ENCODE measurements at places on chromosomes 4 and X.
A peak's percentile ranks its signal among the peaks of the same experiment; 100 is the strongest.

GRCh38 chrX:6678313-6678712 is 143.4 kb upstream of the VCX3A start:
- no peak for DNase-seq

- DNase-seq: peak; percentile 15
Measured at GRCh38 chr4:87679449-87680169, 29.5 kb downstream of the DMP1 start.

DNA sequence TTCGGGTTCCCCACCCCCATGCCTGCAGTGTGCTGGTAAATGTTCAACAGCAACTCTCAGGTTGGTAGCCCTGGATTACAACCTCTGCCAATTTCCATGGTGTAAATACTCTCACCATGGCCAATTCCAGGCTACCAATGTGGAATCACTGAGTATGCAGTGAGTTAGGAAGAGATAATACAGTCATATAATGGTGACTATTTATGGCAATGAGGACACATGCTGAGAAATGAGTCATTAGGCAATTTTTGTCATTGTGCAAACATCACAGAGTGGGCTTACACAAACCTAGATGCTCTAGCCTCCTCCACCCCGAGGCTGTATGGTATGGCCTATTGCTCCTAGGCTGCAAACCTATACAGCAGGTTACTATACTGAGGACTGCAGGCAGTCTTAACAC is 4.6 kb upstream of the CLDN24 start:
- DNase-seq: no peak

DNA sequence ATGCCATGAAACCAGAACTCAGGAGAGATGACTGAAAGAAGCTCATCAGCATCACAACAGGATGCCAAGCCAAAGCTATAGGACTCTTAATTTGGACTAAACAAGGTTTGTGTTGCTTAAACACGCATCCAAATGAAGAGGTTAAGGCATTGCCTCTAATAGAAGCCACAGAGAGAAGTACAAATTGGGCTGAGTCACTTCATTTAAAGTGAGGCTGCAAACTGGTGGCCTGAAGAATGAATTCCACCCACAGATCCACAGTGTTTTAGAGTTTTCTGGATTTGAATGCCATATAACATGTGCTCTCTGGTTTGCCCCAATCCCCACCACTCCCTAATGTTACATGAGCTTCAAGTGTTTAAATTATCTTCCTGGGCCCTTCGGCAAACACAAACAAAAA is 103.5 kb downstream of the FIP1L1 start:
- DNase-seq: no peak

GRCh38 chr4:179601671-179602070 is 2159.4 kb upstream of the AGA start:
- no peak for DNase-seq

GRCh38 chr4:24076811-24077210 is 187.0 kb upstream of the PPARGC1A start:
- no peak for DNase-seq

DNA sequence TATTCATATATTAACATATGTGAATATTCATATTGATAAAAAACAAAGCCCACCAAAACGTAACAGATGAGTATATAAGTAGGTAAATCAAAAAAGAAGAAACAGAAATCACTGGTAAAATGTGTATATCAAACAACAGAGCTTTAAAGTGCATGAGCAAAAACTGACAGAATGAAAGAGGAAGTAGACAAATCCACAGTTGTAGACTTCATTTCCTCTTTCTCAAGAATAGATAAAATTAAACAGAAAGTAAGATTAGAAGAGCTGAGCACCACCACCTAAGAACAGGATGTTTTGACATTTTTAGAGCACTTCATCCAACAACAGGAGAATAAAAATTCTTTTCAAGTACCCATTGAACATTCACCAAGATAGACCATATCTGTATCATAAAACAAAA is 64.6 kb downstream of the CNKSR2 start:
- peak; percentile 41 for DNase-seq

- DNase-seq: no peak
Measured at GRCh38 chrX:40863671-40864070, 128.3 kb upstream of the MED14 start.

GRCh38 chrX:118346258-118347094 is 570 bp downstream of the WDR44 start:
- DNase-seq: peak; percentile 54

DNA sequence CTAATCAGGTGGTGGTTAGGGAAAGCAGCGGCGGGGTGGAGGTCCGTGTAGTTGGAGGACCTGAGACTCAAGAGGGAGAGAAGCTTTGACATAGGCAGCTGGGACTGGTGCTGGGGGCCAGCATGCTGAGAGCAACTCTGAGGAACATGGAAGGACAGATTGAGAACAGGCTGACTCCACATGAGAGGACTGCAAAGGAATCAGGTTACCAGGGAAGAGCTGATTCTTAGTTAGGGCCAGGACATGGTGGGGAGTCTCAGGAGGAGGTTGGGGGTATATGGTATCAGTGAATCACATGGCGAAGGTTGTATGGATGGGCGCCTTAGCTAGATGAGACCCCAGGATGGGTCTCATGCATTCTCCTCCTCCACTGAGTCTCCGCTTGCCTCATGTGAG is 264.0 kb upstream of the BOD1L1 start:
- DNase-seq: no peak

DNA sequence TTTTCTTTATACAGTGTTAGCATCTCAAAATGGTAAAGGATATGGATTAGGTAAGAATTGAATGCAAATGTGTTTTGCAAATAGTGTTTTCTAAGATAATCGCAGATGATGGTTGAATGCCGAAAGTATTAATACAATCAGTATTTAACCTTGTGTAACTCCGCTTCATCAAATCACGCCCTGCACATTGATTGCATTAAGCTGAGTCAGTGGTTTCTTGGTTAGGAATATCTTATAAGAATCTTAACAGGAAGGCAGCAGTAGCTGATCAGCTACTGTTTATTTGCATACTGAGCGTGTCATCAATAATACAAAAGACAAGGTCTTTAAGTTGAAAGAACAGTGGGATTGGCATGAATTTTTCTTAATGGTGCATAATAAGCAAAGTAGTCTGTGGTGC is 545.4 kb downstream of the RPA4 start:
- no peak for DNase-seq

GRCh38 chr4:78650106-78651024 is 98.8 kb downstream of the ANXA3 start:
- DNase-seq: no peak

DNA sequence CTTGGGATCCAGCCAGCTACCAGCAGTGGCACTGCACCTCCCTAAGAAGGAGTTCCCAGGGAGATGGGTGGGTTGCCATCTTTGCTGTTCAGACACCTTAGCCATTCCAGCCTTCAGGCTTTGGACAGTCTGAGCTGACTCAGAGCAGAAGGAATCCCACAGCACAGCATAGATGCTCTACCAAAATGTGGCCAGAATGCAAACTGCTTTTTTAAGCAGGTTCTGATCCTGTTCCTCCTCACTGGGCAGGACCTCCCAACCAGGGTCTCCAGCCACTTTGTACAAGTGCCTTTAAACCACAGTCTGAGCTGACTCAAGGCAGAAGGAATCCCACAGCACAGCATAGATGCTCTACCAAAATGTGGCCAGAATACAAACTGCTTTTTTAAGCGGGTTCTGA is 209.0 kb downstream of the NPNT start:
- no peak for DNase-seq

- peak; percentile 63 for DNase-seq
Measured at GRCh38 chr4:108359130-108359985, 190.6 kb upstream of the LEF1 start.

- DNase-seq: no peak
Measured at GRCh38 chr4:61583696-61584095, 383.6 kb downstream of the ADGRL3 start.

- no peak for DNase-seq
Measured at GRCh38 chrX:106862972-106863688, 40.0 kb downstream of the RIPPLY1 start.

DNA sequence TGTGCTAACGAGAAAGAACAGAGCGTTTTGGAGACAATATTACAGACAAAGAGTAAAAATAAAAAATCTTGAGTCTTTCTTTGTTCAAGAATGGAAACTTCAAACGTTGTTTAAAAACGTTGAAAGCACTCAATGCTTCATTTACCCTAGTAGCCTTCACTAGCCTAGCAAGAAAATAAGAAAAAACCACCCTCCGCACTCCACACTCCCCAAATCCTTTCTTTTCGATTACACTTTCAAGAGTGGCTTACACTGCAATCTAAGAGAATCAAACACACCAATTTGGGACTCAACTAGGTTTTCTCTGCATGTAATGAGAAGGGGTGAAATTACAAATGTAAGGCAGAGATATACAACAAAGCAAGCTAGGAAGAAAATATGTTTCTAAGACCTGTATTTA is 4.7 kb downstream of the TMSB4X start:
- DNase-seq: no peak

- DNase-seq: no peak
Measured at GRCh38 chrX:22032084-22032483, at the start of gene PHEX. TSS of gene PHEX (plus strand) at chrX:22032325. CDS start at chrX:22033006, 681 bp downstream.

DNA sequence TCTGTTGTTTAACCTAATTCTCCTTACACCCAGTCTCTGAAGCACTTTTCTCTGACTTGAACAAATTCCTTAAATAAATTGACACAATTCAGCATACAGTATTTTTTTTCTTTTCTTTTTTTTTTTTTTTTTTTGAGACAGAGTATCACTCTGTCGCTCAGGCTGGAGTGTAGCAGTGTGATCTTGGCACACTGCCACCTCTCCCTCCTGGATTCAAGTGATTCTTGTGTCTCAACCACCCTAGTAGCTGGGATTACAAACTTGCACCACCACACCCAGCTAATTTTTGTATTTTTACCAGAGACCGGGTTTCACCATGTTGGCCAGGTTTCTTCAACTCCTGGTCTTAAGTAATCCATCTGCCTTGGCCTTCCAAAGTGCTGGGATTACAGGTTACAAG is 1498.1 kb upstream of the PCDH10 start:
- DNase-seq: no peak

DNA sequence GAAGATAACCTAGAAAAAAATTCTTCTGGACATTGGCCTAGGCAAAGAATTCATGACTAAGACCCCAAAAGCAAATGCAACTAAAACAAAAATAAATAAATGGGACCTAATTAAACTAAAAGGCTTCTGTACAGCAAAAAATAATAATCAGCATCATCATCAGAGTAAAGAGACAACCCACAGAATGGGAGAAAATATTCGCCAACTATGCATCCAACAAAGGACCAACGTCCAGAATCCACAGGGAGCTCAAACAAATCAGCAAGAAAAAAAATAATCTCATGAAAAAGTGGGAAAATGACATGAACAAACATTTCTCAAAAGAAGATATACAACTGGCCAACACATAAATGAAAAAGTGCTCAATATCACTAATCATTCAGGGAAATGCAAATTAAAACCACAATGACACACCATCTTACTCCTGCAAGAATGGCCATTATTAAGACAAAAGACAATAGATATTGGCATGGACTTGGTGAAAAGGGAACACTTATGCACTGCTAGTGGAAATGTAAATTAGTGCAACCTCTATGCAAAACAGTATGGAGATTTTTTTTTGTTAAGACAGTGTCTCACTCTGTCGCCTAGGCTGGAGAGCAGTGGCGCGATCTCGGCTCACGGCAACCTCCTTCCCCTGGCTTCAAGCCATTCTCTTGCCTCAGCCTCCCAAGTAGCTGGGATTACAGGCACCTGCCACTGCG is 29.9 kb downstream of the ELF2 start:
- DNase-seq: no peak

DNA sequence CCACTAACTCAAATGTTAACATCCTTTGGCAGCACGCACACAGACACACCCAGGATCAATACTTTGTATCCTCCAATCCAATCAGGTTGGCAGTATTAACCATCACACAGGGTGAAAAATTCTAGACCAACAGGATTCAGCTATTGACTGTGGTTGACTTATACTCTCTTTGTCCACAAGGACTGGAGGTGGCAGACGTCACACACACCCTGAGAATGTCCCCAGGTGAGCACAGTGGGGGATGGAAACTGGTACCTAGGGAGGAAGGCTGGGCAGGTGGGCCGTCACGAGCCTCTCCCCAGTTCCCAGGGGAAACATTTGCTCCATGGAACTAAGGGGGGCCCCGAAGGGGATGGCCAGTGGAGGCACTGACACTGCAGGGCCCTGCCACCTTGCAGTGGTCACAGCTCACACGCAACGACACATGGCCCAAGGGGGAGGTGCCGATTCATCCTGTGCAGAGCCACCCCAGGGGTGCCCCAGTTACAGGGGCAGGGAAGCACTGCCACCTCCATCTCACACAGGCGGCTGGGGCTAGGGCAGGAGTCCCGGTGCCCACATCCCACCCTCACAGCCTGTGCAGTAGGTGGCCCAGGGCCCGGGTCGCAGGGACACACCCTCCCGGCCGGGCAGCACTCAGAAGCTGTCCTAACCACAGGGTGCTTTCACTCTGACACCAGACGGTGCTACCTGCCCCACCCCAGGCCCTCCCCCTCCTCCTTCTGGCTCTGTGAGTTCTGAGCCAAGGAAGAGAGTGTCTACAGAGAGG is 17.4 kb downstream of the ZFYVE28 start:
- no peak for DNase-seq

DNA sequence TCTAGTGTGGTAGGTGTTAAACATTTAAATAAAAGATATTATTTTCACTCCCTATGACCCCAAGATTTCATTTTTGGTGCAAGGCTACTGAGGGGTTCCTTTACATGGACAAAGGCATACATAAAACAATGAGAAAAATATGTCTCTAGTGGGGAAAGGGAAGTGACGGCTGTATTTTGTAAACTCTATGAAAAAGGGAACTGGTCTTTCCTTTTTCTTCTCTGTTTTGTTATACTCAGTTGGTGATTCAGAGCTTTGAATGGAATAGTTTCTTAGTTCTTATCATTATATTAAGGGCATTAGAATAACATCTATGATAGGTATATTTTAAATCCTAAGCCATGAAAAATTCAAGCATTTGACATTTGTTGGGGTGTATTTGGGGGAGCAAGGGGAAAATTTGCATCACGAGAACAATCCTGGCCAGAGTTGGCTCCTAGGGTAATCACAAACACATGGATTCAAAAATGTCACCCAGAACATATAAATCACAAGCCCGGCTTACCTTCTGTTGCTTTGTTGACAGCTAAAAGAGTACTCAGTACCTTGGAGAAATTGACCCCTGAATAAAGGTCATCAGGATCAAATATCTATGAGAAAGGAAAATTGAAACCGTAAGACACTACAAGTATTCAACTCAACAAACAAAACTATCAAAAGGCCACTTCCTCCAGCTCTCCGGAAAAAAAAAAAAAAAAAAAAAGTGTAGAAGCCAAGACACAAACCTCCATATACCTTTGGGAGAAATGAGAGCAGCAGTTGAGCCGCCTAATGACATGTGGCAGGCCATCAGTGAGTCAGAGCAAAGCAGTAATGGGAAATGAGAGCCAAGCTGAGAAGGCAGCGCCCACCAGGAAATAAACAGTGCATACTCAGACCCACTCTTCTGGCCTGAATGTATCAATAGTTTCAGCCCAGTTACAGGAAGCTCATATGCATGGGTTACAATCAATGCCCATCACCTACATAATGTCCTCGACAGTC is 33.4 kb downstream of the ARHGEF6 start:
- no peak for DNase-seq

DNA sequence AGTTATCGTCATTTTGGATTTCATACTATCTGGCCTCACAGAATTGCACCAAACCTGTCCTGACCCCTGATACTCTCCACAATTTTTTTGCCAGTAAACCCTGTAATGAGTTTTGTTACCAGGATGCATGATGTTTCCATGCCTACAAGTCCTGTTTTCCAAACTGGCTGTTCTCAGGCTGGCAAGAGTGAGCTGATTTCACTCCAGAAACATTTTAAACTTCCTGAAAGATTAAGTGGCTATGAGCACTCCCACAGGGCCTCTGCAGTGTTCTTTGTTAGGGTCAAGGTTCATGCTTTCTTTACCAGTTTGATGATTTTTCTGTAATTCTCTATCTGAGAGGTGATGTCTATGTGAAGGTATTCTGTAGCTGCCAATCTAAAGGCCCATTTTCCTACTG is 31.7 kb upstream of the PDLIM3 start:
- no peak for DNase-seq
